Activated CD4-positive, alpha-beta memory T cell treated with anti-CD3 and anti-CD28 coated beads for 36 hours (primary cell): ENCODE measurements at places on chromosomes 2 and 18.

- no peak for DNase-seq
These were observed 433.3 kb upstream of the SALL3 start for GRCh38 chr18:78546281-78546680.

GRCh38 chr2:121000804-121001203 is 265.1 kb downstream of the GLI2 start:
- DNase-seq = no peak

DNA sequence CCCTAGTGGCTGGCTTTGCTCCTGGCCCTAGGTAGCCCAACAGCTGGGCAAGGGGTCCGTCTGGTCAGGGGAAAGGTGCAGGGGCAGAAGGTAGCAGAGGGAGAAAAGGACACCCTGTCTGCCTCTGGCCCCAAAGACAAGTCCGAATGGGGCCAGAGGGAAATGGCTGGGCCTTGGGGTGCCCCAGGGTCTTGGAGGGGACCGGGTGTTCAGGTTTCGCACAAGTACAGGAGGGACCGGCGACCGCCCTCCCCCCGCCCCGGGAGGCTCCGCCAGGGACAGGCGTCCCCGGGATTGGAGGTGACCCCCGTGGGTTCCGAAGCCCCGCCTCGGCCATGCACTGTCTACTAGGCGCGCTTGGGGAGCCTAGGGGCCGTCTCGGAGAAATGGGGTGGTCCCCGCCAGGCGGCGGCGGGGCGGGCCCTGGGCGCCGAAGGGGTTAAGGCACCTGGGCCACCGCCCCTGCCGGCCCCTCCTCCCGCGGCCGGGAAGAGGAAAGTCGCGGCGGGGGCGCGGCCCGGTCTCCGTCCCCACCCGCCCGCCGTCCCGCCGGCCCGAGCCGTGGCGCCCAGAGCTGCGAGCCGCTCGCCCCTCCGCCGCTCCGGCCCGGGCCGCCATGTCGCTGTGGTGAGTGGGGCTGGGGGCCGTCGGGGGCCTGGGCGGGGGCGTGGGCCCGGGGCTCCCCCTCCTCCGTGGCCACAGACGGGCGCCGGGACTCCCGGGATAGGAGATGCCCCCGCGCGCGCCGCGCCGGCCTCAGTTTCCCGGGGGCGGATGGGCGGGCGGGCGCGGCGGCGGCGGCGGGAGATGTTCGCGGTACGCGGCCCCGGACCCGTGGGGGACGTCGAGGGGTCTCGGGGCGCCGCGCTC is at the start of gene B3GNT7:
Gene B3GNT7 (plus strand): TSS at position 523 of the 870 bp plus-strand sequence. CDS start 94 bp downstream, at position 617.
- DNase-seq = no peak

GRCh38 chr2:145752091-145752806 is 1232.3 kb upstream of the ZEB2 start:
- no peak for DNase-seq

- no peak for DNase-seq
These were observed 112.5 kb upstream of the SLC38A11 start for GRCh38 chr2:165067643-165068486.

GRCh38 chr18:28127763-28128658 is 48.9 kb downstream of the CDH2 start:
- no peak for DNase-seq
